Bronchus fibroblast of lung (primary cell): ENCODE measurements at places on chromosomes 2 and 18. TPM values are rescaled to one million over a fixed set of nuclear protein-coding genes. Genes with fewer than 3 reads are reported as not detected.

The ANKRD23 gene
- total RNA-seq = 0.84 and 0.89 TPM in 2 replicates

The PSMA8 gene
- total RNA-seq = not detected in 2 replicates

The CRYGC gene
- total RNA-seq = not detected in 2 replicates

The TCF23 gene
- not detected in 2 replicates for total RNA-seq

The PLEKHH2 gene
- total RNA-seq = 1.0 and 1.2 TPM in 2 replicates

The TUBA3E gene
- not detected in 2 replicates for total RNA-seq

The ANKRD29 gene
- total RNA-seq = 0.67 and 0.89 TPM in 2 replicates

The ITGB1BP1 gene
- total RNA-seq = 77.4 and 79.9 TPM in 2 replicates

The MLPH gene
- total RNA-seq = 26.6 and 27.2 TPM in 2 replicates

The DNER gene
- 3.0 and 3.4 TPM in 2 replicates for total RNA-seq

The L3MBTL4 gene
- total RNA-seq = under 0.01 TPM in 2 replicates

The TRIP12 gene
- 73.0 and 91.6 TPM in 2 replicates for total RNA-seq

The PARD6G gene
- 2.5 and 3.0 TPM in 2 replicates for total RNA-seq

The ZEB2 gene
- total RNA-seq = 18.9 and 23.2 TPM in 2 replicates

The RGPD5 gene
- total RNA-seq = 5.4 and 6.1 TPM in 2 replicates

The UGT1A8 gene
- total RNA-seq = not detected in 2 replicates

The POLR1B gene
- total RNA-seq = 10.7 and 10.8 TPM in 2 replicates

The SCN3A gene
- total RNA-seq = 0.15 and 0.17 TPM in 2 replicates

The CGREF1 gene
- total RNA-seq = 1.5 and 2.2 TPM in 2 replicates

The OTOS gene
- not detected in 2 replicates for total RNA-seq

The PROKR1 gene
- total RNA-seq = not detected in 2 replicates

The RMND5A gene
- 7.1 and 8.1 TPM in 2 replicates for total RNA-seq

The CFAP65 gene
- not detected in 2 replicates for total RNA-seq

The COL4A3 gene
- total RNA-seq = under 0.01 TPM in 1 of 2 replicates, not detected in the other

The KCNG3 gene
- total RNA-seq = not detected in 2 replicates

The IL18R1 gene
- total RNA-seq = 1.0 and 1.3 TPM in 2 replicates

The DUSP11 gene
- 20.8 TPM in 2 replicates for total RNA-seq

The CCDC148 gene
- 0.45 and 0.50 TPM in 2 replicates for total RNA-seq

The REG3A gene
- not detected in 2 replicates for total RNA-seq

The ATRAID gene
- 224 and 227 TPM in 2 replicates for total RNA-seq

The STK16 gene
- 15.9 and 18.8 TPM in 2 replicates for total RNA-seq

The MTX2 gene
- 24.9 and 27.1 TPM in 2 replicates for total RNA-seq

The OTOF gene
- total RNA-seq = not detected in 2 replicates

The MGAT4A gene
- not detected in 2 replicates for total RNA-seq

The PLEKHB2 gene
- 46.2 and 54.5 TPM in 2 replicates for total RNA-seq

The KIF1A gene
- 0.17 TPM in 1 of 2 replicates, not detected in the other for total RNA-seq

The DOCK10 gene
- 13.8 and 16.9 TPM in 2 replicates for total RNA-seq

The BOLL gene
- total RNA-seq = not detected in 2 replicates

The LRRC30 gene
- total RNA-seq = not detected in 2 replicates

The CSRNP3 gene
- 1.7 and 2.5 TPM in 2 replicates for total RNA-seq

The HOXD3 gene
- not detected in 2 replicates for total RNA-seq

The PLB1 gene
- total RNA-seq = 0.34 and 1.5 TPM in 2 replicates

The PROC gene
- total RNA-seq = not detected in 2 replicates

The REG1A gene
- not detected in 2 replicates for total RNA-seq

The C2orf80 gene
- total RNA-seq = not detected in 2 replicates

The TMEM182 gene
- 1.7 and 1.9 TPM in 2 replicates for total RNA-seq
